CMK (cell line): ENCODE measurements at places on chromosomes 1 and 21.

GRCh38 chr1:6295910-6296309 is 35.0 kb upstream of the GPR153 start:
- no peak for DNase-seq

GRCh38 chr1:162230096-162230495 is 146.6 kb downstream of the SPATA46 start:
- DNase-seq, result peak; percentile 25

DNA sequence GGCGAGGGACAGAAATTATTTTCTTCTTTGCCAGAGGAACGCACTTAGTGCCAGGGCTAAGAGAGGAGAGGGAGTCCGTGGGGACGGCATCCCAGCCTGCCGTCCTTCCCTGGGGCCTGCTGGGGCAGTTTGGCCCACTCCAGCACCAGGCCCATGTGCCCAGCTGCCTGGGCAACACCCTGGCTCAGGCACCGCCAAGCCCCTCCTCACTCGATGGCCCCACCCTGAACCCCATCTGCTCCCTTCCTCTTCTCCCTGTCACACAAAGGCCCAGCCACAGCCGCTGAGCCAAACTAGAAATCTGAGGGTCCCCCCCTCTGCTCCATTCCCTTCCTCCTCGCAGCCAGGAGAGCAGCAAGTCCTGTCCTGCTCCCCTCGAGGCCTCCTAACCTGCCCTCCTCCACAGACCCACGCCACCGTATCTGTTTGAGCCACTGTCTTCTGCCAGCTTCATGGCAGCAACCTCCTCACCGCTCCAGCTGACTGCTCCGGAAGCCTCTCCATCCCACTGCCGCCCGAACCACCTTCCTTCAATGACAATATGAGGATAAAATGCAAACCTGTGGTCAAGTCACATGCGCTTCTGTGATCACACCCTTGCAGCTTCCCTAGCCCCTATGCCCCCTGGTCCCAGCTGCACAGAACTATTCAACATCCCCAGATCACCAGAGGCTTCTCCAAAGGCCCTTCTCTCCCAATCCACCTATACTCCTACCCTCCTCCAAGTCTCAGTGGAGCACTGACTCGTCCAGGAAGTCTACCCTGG is 8.4 kb upstream of the TNNI1 start:
- no peak for DNase-seq

- no peak for DNase-seq
These were observed 4.6 kb upstream of the NBPF1 start for GRCh38 chr1:16617778-16618580.

DNA sequence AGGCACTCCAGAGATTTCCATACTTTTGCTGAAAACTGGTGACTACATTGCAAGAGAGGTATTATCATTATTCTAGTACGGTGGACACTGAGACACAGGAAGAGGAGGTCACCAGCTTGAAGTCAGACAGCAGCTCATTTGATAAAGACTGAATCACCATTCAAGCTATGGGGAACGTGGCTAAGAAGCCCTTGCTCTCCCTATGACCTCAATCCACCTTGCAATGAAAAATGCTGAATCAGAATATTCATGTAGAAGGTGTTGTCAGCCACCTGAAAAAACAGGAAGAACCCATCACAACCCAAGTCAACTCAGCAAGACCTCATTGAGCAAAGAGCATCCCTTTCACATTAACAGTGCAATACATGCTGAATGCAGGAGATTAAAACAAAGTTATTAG is 59.0 kb upstream of the FGGY start:
- no peak for DNase-seq

DNA sequence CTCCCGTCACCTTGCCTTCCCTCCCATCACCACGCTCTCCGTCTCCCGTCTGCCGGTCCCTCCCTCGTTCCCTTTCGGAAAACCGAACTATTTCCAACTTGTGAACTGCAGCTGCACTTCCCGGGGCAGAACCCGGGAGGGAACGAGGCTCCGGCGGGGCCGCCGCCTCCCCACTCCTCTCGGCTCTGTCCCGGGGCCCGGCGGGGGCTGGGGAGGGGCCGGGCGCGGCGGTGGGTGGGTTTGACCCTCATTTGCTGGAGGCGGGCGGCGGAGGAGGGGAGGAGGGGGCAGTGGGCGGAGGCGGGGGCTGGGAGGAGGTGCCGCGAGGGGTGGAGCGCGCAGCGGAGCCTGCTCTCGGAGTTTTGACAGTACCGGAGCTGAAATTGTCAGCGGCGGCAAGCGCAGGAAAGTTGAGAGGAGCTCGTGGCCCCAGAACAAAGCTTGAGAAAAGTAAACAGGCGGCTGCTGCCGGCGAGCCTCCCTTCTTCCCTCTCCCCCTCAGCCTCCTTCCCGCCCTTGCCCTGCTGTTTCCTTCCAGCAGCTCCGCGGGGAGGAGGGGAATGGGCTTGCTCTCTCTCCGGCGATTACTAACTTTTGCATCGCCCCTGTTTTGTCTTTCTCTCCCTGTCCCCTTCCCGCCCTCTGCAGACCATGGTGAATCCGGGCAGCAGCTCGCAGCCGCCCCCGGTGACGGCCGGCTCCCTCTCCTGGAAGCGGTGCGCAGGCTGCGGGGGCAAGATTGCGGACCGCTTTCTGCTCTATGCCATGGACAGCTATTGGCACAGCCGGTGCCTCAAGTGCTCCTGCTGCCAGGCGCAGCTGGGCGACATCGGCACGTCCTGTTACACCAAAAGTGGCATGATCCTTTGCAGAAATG is 2.9 kb downstream of the LMO4 start:
- no peak for DNase-seq

GRCh38 chr1:165877940-165878556 is 50.6 kb downstream of the UCK2 start:
- no peak for DNase-seq

DNA sequence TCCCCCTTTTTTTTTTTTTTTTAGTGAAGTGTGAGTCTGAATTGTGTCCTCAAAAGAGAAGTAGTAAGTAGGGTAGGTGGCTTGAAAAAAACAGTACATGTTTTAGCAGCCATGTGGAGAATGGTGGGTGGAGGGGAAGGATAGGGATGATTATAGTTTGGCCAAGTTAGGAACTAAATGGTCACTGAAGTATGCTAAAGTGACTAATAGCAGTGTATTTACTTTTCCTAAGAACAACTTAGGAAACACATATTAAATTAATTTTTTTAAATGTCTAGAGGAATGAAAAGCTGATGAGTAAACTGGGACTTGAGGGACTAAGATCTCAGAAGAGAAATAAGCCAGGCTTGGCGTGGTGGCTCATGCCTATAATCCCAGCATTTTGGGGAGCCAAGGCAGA is 55.5 kb downstream of the PLA2G4A start:
- no peak for DNase-seq

- DNase-seq, result no peak
These were observed 235.1 kb downstream of the RRAGC start for GRCh38 chr1:38624336-38625039.

DNA sequence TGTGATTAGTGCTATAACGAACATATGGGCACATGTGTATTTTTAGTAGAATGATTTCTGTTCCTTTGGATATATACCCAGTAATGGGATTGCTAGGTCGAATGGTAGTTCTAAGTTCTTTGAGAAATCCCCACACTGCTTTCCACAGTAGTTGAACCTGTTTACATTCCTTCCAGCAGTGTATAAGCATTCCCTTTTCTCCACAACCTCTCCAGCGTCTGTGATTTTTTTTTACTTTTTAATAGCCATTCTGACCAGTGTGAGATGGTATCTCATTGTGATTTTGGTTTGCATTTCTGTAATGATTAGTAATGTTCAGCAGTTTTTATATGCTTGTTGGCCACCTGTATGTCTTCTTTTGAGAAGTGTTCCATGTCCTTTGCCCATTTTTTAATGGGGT is 81.8 kb upstream of the SLC44A3 start:
- DNase-seq, result no peak

- peak; percentile 62 for DNase-seq
These were observed 30.3 kb downstream of the PTPRC start for GRCh38 chr1:198669023-198669698.
